ENCODE measurements at places on chromosomes 12 and 14. TPM values are rescaled to one million over a fixed set of nuclear protein-coding genes. Genes with fewer than 3 reads are reported as not detected.
A peak's percentile ranks its signal among the peaks of the same experiment; 100 is the strongest.

DNA sequence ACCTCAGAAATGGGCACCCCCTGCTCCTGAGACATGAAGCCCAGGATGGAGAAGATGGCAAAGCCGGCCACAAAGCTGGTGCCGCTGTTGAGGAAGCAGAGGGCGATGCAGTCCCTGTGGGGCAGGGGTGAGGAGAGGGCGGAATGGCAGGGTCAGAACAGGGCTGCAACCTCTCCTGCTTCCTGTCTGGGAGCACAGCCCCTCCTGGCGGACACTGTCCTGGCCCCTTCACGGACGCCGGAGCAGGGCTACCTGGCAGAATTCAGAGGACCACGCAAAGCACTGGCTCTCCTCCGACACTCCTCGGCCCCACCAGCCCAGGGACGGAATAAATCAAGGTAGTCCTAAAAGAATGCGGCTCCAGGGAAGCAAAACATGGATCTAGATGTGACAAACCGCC is 12.4 kb upstream of the SLC6A12 start:
- H3K36me3 ChIP-seq = no peaks in the 10 kb centered on the region
- H3K27ac ChIP-seq = no peak overlapping the region
- H3K4me1 ChIP-seq = peaks cover 23% of the 10 kb centered on the region
- H3K27me3 ChIP-seq = peaks cover 31% of the 10 kb centered on the region
- H3K4me3 ChIP-seq = no peak overlapping the region

- no peaks in the 10 kb centered on the region for H3K27me3 ChIP-seq
- no peaks in the 10 kb centered on the region for H3K36me3 ChIP-seq
- no peak overlapping the region for H3K27ac ChIP-seq
- H3K4me3 ChIP-seq = no peak overlapping the region
- H3K4me1 ChIP-seq = peaks cover 8% of the 10 kb centered on the region
Observed at GRCh38 chr12:124277394-124278241, 17.3 kb upstream of the RFLNA start.

GRCh38 chr14:55722054-55722453 is 142.0 kb downstream of the KTN1 start:
- no peak overlapping the region for H3K27ac ChIP-seq
- H3K36me3 ChIP-seq = no peaks in the 10 kb centered on the region
- no peaks in the 10 kb centered on the region for H3K27me3 ChIP-seq
- no peak for DNase-seq
- H3K4me3 ChIP-seq = no peak overlapping the region

Gene ANP32D
- not detected for total RNA-seq

DNA sequence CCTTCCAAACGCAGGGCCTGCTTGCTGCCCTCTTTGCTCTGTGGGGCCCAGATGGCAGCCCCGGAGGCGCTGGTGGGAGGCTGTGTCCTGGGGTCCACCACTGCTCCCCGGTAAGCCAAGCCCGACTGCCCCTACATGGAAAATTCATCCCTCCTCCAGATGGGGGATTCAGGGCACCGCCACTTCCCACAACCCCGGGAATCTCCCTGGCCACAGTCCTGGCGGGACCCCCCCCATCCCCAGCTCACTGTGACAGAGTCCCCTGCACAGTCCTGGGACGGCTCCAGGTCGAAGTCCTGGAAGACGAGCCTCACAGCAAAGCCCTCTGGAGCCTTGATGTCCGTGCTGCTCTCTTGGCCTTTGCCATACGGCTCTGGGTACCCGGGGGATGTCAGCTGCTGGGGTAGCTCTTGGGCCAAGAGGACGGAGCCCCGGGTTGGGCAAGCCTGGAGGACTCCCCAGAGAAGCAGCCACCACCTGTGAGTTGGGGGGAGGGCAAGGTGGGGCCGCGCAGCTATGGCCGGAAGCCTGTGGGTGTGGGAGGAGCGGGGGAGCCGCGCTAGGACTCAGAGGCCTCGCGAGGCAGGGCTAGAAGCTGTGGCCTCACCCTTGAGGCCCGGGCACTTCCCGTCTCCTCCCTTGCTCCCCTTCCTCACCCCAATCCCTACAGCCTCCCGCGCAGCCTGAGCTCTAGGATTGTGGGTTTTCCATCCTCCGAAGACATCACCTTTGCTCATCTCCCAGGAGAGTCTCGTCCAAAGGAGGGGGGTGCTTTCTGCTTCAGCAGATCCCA is 815 bp downstream of the C1RL start:
- peak overlapping the region; percentile 58 for H3K4me3 ChIP-seq
- no peaks in the 10 kb centered on the region for H3K4me1 ChIP-seq
- H3K27me3 ChIP-seq = no peaks in the 10 kb centered on the region

GRCh38 chr12:31517994-31518393 is 72.9 kb downstream of the DENND5B start:
- H3K36me3 ChIP-seq = no peaks in the 10 kb centered on the region
- no peak for DNase-seq
- H3K27ac ChIP-seq = peak overlapping the region; percentile 79

Measured in neural progenitor cell (in vitro differentiated cells).